Upper lobe of right lung (tissue), 1 donor: ENCODE measurements at places on chromosomes 7 and 10.

DNA sequence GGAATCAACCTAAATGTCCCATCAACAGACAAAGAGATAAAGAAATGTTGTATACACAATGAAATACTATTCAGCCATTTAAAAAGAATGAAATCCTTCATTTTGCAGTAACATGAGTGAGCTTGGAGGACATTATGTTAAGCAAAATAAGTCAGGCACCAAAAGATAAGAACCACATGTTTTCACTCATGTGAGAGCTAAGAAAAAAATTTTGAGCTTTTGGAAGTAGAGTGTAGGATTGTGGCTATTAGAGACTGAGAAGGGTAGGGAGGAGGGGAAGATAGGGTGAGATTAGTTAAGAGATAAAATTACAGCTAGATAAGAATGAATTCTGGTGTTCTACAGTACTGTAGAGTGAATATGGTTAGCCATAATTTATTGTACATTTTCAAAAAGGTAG is 8.3 kb upstream of the YAE1 start:
- DNase-seq, result no peak

DNA sequence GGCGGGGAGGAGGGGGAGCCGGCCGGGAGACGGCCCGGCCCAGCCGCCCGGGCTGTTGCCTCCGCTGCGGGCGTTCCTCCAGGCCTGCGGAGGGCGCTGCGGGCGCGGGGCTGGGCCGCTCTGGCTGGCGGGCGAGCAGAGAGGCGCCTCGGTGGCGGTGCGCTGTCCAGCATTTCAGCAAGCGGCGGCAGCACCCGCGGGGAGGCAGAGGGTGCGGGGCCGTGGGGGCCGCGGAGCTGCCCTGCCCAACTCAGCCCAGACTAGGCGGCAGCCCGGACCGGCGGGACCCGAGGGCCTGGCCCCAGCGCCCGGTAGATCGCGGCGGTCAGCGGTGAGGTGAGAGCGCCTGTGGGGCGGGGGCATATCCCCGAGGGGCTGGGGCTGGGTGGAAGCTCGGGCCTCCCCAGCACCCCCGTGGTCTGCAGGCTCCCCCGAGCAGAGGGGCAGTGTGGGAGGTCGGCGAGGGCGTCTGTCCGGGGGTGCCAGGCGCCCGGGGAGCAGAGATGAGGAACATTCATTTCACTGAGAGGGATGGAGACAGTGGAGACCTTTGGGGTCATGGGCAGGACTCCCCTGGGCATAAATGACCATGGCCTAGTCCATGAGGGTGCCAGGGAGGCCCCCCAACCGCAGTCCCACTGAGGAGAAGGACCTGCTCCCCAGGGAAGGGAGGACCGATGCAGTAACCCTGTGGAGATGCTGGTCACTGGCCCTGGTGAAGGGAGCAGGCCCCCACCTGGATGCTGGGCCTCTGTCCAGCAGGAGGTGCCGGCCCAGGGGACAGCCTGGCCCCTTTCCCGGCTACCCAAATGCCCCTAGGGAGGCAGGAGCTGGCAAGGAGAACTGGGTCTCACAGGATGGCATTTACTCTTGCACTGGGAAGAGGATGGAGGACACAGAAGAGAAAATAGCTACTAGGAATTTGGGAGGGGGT is at the start of gene SRRM3:
SRRM3 (plus strand) TSS at position 165 of the 934 bp plus-strand sequence. CDS start 33,171 bp downstream, outside the sequence.
- peak; percentile 90 for DNase-seq

GRCh38 chr7:30285067-30285535 is 704 bp downstream of the ZNRF2 start:
- no peak for DNase-seq

DNA sequence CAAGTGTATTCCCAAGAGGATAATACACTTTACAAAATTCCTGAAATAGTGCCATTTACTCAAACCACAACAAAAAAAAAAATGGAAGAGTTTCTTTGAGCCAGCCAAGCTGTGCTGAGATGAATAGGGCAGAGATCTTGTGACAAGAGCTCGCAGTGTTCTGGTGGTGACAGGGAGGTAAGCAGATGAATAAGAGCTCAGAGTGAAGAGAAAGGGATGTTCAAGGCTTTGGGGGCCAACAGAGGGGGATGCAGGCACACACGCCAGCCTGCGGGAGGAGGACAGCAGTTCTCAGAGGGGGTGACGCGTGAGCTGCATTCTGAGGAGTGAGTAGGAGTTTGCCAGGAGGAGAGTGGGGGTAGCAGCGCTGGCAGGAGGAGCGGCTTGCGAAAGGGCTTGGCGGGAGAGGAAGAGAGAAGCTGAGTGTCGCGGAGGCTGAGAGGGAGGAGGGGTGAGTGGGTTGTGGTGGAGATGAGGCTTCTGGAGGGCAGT is 194.4 kb upstream of the IMMP2L start:
- peak; percentile 77 for DNase-seq

DNA sequence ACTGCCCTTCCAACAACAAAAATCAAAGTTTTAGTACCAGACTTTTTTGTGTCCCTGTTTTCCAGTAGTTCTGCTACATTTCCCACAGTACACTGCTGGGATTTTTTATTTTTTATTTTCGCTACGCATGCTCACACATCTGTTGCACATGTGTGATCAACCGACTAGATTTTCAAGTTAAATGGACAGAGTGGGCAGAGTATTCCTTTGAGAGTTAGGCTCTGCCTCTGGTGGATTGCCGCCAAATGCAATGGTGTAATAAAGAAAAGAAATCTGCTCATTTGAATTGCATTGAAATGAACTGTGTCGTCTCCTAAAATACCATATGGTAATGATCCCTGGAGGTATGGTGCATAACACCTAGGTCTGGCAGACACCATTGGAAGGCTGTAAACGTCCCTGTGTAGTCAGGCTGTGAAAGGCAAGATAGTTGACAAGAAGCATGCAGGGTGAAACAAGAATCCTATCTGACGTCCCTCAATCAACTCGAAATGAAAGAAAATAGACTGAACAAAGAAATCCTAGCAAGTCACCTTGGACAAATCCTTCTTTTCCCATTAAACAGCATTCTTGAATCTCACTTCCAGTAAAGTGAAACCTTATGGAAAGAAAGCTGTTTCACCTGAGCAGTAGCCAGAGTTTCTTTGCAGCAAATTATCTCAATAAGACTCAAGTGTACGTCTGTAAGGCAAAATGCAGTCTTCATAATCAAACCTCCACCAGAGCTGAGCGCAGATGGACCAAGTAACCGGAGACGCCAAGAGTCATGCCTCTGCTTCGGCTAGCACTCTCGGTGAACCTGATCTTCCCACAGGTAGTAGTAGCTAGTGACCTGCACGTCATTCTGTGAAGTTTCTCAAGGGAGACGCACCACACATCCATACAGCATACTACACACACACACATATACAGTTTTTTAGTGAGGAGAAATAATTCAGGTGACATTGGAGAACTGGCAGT is 357.3 kb downstream of the CRPPA start:
- no peak for DNase-seq

DNA sequence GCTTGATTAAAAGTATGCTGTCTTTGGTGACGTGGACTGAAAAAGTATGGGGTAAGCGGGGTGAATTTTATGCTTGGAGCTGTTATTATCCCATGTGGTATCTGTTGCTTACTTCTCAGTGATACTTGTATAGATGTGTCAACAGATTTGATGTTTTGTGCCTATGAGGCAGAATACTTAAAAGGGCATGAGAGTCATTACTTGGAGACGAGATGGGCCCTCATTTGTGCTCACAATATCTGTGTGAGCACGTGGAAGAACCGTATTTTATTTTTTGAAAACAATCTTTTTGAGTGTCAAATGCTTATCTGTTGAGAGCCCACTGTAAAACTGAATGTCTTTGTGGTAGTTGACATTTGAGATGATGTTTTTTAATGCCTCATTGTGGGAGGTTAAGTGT is 281.9 kb downstream of the EXOC4 start:
- DNase-seq, result no peak

DNA sequence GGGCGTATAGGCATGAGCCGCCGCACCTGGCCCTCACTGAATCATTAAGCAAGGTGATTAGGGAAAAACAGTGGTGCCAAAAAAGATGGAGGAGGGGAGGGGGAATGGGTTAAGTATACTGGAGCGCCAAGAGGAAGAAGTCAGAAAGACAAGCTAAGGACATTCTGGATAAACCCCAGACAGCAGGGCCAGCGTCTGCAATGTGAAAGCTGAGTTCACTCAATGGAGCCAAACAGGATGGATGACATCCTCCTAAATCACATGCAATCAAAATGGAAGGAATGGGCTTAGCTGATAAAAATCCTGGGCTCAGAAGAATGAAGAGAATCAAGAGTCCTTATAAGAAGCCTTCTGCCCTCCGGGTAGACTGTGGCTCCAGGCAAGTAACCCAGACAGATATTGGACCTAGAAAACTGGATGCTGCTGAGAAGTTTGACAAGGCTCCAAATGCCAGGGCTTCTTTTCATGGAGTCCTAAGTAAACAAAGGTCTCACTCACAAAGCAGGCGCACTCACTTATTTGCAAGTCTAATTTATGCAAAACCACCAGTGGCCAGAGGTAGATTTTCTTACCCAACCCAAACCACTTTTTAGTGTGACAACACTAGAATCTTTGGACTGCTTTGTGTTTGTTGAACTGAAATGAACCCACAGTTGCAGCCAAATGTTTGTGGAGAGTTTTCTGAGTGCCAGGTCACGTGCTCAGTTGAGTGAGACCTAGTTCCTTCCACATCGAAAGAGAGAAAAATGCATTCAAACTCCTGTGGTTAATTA is 519.1 kb upstream of the AUTS2 start:
- no peak for DNase-seq

DNA sequence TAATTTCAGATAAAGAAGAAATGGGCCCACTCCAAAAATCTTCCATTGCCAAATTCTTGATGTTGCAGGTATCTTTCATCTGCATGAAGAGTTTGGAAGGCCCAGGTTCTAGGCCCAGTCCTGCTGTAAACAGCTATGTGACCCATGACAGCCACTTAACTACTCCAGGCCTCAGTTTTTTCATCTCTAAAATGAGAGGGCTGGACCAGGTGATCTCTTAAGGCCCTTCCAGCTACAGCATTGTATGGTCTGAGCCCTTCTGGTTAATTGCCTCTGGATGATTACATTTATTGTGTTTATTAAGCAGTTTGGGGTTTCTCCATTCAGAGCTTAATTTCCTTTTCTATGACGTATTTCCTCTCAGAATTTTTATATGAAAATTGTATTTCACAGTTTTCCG is 190.8 kb upstream of the KMT2E start:
- no peak for DNase-seq

DNA sequence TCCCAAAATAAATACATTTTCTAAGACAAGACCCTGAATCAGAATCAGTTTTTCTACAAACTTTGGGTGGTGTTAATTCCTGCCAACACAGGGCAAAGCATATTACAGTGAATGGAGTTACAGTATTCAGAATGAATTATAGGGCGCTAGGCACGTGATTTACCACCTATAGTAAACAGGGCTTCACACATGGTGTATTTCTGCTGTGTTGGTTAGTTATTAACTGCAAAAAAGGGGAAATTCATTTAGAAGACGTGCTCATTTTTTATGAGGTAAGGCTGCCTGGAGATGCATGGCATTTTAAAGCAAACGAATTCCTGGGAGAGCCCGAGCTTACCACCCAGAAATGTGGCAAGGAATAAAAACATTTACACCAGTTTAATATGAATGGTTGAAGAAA is 393.8 kb downstream of the LRMDA start:
- no peak for DNase-seq

- DNase-seq, result no peak
These were observed 162.7 kb upstream of the ITGB1 start for GRCh38 chr10:33120700-33121099.

GRCh38 chr10:19431622-19432351 is 383.2 kb downstream of the MALRD1 start:
- no peak for DNase-seq

GRCh38 chr7:101315336-101315735 is 6.3 kb downstream of the IFT22 start:
- no peak for DNase-seq

- DNase-seq, result no peak
These were observed 101.2 kb upstream of the SEC61G start for GRCh38 chr7:54860003-54860775.

- no peak for DNase-seq
These were observed 100.6 kb downstream of the RBM20 start for GRCh38 chr10:110744782-110745181.

DNA sequence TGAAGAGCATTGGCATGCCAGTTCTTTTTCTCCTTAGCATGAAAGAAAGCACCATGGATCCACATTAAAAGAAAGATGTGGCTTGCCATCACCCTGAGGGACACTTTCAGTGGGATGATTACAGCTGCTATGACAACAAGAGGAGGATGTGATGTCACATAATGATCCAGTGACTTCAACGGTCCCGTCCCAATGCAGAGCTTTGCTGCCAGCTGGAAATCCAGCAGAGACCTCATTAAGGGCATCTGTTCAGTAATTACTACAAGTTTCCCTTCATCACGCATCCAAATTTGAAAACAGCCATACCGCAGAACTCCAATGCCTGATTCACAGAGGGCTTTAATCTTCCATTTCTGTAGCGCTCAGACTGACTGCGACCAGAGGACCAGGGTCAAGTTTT is 206.6 kb downstream of the LSM5 start:
- DNase-seq, result no peak

- no peak for DNase-seq
These were observed 72.7 kb downstream of the PTPRZ1 start for GRCh38 chr7:121945480-121946236.

DNA sequence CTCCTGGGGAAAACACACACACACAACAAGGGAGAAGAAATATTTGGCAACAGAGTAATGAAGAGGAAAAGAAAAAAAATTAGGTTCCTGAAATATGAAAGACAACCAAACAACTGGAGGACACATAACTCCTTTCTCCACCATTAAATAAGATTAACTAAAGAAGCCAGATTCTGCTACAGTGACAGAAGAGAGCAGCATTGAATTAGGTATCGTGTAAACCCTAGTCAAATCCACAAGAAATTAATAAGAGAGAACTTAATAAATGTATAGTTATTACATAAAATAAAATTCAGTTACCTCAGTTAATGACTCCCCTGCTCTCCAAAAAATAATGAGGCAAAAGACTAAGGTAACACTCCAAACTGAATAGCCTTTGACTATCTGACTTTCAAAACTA is 306.7 kb downstream of the CRPPA start:
- DNase-seq, result no peak

DNA sequence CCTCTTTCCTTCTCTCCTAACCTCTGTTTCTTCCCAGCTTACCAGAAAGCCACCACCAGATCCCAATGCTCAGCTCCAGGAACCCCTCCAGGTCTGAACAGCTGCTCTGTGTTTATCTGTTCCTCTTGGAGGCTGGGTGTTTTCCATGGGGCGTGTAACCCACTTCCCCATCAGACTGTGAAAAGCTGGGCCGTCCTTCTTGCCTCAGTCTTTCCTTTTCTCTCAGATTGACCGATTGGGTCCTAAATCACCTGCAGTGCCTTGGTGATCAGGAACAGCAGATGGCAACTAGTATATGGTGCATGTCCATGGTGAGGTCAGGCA is 4.8 kb downstream of the SH3PXD2A start:
- no peak for DNase-seq

GRCh38 chr10:4947635-4948596 is 15.3 kb upstream of the AKR1C1 start:
- no peak for DNase-seq

DNA sequence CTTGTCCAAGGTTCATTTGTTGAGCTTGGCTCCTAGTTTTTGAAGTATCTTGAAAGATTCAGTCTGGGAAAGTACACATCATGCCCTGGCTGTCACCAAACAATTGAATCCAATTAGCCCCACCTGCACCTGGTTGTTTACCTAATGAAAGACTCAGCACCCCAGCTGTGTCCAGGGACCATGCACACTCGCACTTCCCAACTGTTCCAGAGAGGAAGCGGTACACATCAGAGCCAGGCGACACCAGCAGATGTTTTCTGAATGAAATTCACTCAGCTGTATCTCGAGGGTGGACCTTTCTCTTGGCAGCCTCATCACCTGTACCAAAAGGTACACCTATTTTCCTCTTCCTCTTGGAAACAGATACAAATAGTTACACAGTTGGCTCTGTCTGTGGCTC is 216.4 kb upstream of the LRGUK start:
- DNase-seq, result no peak

GRCh38 chr7:107118109-107118900 is 50.5 kb upstream of the HBP1 start:
- no peak for DNase-seq
